ENCODE measurements at places on chromosomes 11 and 22.

DNA sequence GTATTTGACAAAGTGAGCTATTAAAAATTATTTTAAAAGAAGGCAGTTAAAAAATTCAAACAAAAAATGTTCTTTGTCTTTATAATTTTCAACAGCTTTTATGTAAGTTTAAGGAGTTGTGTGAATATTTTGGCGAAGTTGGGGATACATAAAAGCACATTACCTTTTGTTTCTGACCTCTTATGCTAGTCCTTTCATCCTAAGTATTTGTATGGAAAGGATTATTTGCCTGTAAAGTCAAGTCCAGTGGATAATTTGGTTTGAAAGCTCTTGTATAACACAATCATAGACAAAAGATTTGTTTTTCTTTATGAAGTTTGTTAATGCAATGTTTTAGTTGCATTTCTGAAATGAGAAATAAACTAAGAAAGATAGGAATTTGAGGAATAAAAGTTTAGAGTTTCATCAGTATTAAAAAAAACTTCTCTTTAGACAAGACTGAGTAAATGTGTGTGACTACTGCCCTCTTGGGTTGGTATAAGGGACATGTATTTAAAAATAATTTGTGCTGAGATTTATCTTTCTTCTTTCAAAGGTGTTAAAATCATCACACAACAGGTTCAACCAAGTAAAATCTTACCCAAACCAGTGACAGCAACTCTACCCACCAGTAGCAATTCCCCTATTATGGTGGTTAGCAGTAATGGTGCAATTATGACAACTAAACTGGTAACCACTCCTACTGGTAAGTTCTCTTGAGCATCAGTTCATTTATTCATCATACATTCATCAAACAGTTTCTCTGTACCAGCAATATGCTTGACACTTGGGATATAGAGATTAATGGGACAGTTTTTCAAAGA, 68.2 kb downstream of the EMSY start:
- peak; percentile 40 for DNase-seq

DNA sequence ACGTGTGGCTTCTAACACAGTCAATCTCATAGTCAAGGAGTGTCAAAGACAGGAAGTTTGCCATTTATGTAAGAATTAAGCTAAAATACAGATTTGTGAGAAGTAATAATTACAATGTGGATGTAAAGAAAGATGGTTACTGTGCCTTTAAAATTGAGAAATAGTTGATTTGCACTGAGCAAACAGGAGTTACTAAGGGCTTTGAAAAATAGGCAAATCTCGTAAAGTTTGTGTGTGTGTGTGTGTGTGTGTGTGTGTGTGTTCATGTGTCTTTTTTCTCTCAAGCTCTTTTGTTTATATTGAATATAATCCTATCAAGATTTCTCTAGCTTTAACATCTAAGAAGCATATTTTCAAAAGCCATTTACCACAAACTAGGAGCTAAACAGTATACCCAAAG, 2284.5 kb downstream of the LRRC4C start:
- no peak for DNase-seq

- DNase-seq: no peak
Measured at GRCh38 chr11:44047931-44048431, at the start of gene ACCSL. ACCSL (plus strand) TSS chr11:44047981; CDS start chr11:44048037, 56 bp downstream.

DNA sequence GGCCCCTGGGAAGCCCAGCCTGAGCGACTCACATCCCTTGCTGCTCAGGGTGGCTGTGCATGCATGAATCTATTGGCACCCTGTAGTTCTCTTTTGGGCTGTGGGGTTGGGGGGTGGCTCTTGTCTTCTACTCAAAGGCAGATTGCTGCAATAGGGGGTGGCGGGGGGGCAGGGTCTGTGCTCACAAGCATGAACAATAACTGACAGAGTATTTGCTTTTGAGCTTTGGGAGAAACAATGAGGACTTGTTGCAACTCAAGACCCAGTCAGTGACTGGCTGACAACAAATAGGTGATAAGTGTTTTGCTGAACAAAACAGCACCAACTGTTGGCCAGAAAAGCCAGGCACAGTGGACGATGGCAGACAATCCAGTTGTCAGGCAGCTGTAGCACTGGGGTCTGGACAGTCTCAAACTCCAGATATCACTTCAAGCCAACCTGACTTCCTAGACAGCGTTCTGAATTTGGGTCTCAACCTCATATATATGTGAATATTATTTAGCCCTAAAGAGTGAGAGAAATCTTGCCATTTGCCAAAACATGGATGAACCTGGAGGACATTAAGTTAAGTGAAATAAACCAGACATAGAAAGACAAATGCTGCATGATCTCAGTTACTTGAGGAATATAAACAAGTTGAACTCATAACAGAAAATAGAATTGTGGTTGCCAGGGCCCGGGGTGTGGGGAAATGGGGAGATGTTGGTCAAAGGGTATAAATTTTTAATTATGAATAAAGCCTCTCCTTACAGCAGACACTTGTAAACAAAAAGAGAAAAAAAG, 61.7 kb downstream of the ME3 start:
- no peak for DNase-seq

DNA sequence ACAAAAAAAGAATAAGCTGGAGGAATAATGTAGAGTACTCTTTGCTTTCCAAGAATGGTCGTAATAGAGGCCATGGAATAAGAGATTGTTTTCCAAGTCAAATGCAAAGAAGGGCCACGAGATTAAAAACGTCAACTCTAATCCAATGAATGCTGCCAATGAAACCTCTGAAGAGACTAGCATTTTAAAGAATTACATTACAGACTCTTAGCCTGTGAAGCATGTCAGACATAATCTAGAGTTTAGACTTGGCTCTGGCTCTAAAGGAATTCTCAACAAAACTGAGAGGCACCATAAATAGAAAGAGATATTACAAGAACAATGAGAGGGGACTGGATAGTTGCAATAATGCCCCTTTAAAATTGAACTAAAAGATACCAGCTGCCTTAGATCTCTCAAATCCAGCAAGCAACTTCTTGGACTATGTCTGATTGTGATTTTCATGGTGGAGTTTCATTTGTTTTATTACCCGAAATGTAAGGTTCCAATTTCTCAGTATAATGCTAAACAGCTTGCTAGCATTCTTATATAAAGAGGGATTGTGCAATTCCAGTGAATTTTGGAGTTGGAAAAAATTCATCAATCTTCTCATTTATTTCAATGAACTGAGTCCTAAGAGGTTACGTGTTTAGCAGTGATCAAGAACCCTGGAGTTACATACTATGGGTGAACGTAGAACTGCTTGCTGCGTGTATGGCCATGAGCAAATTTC, 5.6 kb downstream of the ETS1 start:
- peak; percentile 2 for DNase-seq

DNA sequence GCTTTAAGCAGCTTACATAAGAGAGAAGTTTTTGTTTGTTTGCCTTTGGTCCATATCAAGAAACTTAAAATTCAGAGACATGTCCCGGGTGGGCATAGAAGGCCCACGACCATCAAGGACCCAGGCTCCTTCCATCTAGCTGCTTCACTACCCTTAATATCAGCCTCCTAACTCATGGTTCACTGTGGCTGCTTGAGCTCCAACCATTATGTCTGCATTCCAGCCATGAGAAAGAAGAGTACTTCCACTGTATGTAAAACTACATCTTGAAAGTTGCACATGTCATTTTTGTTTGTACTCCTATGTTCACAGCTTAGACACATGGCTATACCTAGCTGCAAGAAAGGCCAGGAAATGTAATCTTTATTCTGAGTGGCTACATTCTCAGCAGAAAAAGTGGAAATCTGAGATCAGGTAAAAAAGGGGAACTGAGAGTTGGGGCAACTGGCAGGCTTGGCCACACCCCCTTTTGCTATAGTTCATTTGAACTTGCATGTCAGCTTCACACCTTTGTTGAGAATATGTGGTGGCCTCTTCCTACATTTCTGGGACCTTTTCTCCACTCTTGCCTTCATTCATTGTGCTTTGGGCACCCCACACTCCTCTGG, 81.3 kb upstream of the TP53I11 start:
- DNase-seq: no peak

- DNase-seq: no peak
Measured at GRCh38 chr11:121199516-121199915, 93.1 kb upstream of the SC5D start.

GRCh38 chr11:72070491-72070890, 9.9 kb downstream of the NUMA1 start:
- no peak for DNase-seq

DNA sequence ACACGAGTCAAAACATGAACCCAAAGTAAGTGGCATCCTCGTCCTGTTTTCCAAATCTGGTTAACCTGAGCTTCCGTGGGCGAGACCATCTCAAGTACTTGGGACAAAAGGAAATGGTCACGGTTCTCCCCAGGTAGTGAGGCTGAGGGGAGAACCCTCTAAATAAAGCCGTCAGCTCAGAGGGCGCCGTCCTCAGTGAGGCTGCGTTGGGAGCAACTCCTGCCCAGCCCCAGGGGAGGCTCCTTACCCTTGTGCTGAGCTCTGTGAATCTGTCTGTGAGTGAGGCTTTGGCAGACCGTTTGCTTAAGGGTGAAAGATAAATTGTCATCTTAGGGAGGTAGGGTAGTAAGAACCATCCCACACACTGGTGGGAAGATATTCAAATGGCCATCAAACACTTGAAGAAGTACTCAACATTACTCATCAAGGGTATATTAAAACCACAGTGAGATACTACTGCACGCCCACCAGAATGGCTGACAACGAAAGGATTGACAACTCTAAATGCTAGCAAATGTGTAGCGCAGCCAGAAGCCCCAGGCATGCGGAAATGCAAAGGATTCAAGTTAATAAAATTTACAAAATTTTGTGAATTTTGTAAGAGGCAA, 321.0 kb downstream of the TBC1D22A start:
- DNase-seq: no peak

GRCh38 chr11:103552086-103552485, 442.9 kb downstream of the DYNC2H1 start:
- no peak for DNase-seq

DNA sequence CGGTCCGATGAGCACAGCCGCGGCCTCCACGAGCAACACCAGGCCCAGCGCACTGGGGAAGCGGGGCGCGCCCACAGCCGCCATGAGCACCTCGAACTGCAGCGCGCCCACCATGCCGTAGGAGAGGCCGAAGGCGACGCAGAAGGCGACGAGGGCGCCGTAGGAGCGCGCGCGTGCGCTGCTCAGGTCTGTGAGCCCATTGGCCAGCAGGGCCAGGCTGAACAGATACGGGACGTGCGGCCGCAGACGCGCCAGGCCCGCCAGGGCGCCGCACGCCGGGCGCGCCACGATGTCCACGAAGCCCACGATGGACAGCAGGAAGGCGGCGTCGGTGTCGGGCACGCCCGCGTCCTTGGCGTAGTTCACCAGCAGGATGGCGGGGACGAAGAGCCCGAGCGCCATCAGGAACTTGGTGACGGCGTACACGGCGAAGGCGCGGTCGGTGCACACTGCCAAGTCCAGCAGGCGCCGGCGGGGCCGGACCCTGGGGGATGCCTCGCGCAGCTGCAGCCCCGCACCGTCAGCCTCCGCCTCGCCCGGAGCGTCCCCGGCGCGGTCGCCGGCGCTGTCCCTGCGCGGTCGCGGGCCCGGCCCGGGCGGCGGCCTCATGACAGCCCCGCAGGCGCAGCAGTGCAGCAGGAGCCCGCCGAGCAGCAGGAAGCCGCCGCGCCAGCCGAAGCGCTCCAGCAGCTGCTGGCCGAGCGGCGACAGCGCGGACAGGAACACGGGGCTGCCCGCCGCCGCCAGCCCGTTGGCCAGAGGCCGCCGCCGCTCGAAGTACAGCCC, 2.9 kb downstream of the SLC16A8 start:
- no peak for DNase-seq
